ENCODE measurements at places on chromosomes 11 and 22. TPM values are rescaled to one million over a fixed set of nuclear protein-coding genes. Genes with fewer than 3 reads are reported as not detected.

Gene OR51F2
- not detected for total RNA-seq

Gene SUSD2
- not detected for total RNA-seq

Gene TYMP
- total RNA-seq = 42.4 TPM

Gene CNTF
- total RNA-seq = 3.9 TPM

Gene POU2AF1
- 0.11 TPM for total RNA-seq

Gene TMA7B
- not detected for total RNA-seq

Gene DBX1
- not detected for total RNA-seq

- DNase-seq = no peak
Measured at GRCh38 chr11:119904531-119905035, 175.6 kb upstream of the NECTIN1 start.

DNA sequence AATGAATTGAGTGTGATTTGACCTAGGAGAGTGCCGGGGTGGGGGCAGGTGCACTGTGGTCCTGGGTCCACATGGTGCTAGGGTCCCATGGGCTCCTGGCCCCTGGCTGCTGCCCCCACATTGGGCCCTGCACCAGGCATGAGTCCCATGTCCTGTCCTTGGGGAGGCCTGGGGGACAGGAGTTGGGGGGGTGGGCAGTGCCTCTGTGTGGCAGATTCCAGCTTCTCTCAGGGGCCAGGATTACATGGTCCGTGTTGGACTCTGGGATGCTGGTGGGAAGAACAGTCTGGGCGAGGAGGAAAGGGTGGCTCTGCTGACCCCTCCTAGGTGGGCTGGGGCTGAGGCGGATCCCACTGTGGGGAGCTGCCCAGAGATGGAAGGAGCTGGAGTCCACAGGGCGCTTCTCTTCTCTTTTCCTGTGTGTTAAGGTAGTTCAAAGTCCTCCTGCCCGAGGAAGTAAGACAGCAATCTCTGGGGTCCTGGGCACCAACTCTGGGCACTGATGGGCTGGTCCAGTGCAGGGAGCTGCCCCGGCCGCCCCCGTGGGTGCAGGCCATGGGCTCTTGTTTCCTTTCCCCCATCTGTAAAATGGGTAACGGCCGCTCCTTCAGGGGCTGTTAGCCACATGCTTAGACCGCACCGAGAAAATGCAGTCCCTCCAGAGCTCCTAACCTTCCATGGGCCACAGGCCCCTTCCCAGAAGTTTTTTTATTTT is 19.8 kb downstream of the KCNQ1 start:
- DNase-seq = no peak

- peak; percentile 89 for DNase-seq
Measured at GRCh38 chr22:40498420-40499208, 128.2 kb downstream of the SGSM3 start.

DNA sequence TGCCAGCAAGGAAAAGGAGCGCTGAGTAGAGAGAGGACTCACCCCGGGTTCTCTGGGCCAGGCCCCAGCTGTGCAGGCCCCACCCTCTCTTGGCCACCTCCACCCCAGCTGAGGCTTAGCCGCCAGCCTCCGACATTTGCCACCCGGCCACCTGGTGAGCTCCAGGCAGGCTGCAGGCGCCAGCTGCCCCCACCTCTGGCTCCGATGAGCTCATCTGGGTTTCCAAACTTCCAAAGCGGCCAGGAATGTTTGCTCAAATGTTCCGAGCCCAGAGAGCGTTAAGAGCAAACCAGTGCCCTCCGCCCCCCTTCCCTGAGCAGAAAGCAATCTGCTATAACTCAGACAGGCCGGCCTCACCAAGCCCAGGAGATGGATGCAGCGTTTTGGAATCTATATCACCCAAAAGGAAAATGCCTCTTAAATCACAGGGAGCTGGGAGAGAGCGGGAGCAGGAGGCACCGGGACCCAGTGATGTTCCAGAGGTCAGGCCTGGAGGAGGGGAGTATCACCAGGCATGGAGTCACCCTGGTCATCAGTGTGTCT is 9.1 kb upstream of the MN1 start:
- DNase-seq = peak; percentile 89

- DNase-seq = no peak
Measured at GRCh38 chr11:121226415-121227263, 65.9 kb upstream of the SC5D start.

DNA sequence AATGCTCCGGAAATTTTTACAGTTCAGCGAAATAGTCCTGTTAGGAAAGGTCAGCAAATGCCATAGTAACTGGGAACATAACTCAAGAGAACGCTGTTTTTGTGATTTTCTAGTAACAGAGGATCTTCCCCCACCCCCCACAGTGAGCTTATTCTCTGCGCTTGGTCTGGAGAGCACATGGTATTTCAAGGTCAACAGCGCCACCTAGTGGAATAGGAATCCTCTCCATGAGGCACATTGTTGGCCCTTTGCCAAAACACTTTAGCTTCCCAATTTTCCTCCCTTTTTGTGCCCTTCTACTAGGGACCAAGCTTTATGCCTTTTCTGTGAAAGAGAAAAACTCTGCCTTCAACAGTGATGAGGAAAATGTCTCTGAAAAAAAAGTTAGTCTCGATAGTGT is 13.2 kb upstream of the OR4C12 start:
- peak; percentile 86 for DNase-seq

GRCh38 chr11:75653532-75653931 is 15.3 kb downstream of the MAP6 start:
- no peak for DNase-seq

- DNase-seq = no peak
Measured at GRCh38 chr11:29251738-29252137, 765.1 kb downstream of the KCNA4 start.

- no peak for DNase-seq
Measured at GRCh38 chr11:131902421-131902820, 532.0 kb downstream of the NTM start.

DNA sequence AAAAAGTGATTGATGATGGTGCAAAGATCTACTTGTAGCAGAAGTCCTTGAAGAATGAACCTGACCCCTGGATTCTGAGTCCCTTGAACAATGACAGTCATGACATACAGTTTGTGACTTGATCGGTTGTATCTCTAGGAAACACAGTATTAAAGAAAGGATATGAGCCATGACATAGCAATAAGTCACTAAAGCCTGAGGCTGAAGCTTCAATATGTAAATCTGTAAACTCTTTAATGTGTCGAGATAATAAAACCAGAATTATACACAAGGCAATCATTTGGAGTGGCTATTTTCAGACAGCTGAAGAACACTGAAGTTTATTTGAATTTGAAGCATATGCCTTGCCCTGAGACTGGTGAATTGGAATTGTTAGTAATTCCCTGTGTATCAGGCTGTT is 911.5 kb upstream of the RAG2 start:
- DNase-seq = no peak

DNA sequence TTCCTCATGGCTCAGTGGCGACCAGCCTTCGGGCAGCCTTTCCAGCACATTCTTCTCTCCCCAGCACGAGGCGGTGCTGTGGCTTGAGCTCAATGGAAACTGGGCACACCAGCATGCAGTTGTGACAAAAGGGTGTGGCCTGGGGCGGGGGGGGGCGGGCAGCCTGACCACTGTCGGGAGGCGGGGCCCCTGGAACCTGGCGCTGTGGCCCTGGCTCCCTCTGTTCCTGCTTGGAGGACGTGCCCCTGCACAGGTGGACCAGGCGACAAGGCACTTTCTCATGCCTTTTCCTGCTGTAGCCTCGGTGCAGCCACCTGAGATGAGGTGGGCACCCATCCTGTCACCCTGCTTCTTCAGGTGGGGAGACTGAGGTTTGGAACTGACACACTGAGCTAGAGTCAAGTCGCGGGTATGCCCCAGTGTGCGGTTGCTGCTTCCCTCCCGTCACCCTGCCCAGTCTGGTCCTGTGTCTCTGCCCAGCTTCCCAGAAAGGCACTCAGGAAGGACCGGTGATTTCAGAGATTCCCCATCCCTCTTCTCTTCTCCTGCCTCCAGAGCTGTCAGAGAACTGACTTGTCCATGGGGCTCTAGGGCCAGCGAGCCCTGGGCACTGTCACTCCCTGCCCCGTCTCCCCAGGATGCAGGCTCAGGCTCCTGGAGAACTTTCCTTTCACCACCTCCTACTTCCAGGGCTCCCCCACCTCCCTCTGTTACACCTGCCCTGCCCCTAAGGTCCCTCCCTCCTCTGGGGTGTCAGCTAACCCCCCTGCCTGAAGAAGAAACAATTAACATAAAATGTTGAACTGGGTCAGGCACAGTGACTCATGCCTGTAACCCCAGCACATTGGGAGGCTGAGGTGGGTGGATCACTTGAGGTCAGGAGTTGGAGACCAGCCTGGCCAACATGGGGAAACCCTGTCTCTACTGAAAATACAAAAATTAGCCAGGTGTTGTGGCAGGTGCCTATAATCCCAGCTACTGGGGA is 9.9 kb downstream of the B3GAT1 start:
- no peak for DNase-seq

GRCh38 chr11:4092026-4092425 is 2.6 kb upstream of the RRM1 start:
- DNase-seq = no peak

DNA sequence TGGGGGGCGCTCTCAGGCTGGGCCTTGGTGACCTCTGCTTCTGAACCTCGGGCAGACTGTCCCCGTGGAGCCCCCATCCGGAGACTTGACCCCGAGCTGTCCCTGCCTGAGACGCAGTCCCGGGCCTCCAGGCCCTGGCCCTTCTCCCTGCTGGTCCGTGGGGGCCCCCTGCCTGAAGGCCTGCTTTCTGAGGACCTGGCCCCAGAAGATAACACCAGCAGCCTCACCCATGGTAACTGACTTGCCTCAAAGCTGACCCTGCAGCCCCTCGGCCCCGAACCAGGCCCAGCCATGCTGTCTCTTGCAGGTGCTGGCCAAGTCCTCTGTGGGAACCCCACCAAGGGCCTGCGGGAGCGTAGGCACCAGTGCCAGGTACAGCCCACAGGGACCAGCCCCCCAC is 8.9 kb downstream of the LMNTD2 start:
- no peak for DNase-seq

GRCh38 chr11:41281131-41281742 is 178.2 kb downstream of the LRRC4C start:
- DNase-seq = peak; percentile 3

DNA sequence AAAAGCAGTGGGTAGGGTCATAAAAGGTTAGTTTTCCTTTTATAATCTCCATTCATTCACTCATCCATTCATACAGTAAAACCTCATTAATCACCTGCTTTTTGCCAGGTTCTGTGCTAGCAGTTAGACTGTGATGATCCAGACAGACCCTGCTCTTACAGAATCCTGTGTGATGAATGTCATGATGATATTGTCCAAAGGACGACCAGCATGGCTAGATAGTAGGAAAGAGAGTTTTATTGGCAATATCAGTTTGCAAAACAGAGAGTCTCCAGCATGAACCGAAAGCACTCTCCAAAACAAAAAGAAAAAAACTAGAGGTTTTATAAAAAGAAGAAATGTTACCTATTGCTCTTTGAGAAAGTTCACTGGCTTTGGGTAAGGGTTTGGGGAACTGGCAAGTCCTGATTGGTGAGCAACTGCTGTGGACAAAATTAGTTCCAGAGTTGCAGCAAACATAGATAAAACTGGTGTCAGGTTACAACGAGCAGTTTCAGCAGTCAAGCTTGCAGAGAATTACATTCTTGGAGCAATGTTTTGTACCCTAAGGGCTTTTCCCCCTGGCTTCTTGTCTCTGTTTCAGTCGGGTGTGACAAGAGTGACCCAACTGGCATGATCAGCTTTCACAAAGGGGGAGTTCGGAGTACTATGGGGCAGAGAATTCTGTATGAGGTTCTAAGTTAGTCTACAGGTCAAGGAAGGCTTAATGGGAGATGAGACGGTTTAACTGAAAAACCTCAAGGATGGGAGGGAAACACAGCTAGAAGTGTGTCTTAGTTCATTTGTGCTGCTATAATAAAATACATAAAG is 58.3 kb downstream of the HSD17B12 start:
- peak; percentile 84 for DNase-seq

- no peak for DNase-seq
Measured at GRCh38 chr11:65643971-65644370, 6.1 kb downstream of the SIPA1 start.

GRCh38 chr11:128324531-128325141 is 262.7 kb downstream of the ETS1 start:
- DNase-seq = no peak

GRCh38 chr22:46584081-46584921 is 35.9 kb upstream of the GRAMD4 start:
- no peak for DNase-seq

GRCh38 chr11:67422891-67423290 is 5.4 kb upstream of the RPS6KB2 start:
- no peak for DNase-seq

Data from GM23248 (cell line).